Left hindlimb (tissue), 1 donor: ENCODE measurements at places on chromosomes 2 and 18.

- no peak for DNase-seq
Measured at GRCh38 chr2:39000552-39000951, 110.9 kb downstream of the ARHGEF33 start.

GRCh38 chr2:26623541-26624495 is 17.3 kb downstream of the CIB4 start:
- no peak for DNase-seq

- no peak for DNase-seq
Measured at GRCh38 chr2:143398781-143399180, 269.6 kb downstream of the ARHGAP15 start.

GRCh38 chr2:235286622-235287374 is 207.0 kb upstream of the AGAP1 start:
- DNase-seq: no peak

GRCh38 chr2:235949567-235950472 is 218.4 kb downstream of the GBX2 start:
- DNase-seq: no peak

DNA sequence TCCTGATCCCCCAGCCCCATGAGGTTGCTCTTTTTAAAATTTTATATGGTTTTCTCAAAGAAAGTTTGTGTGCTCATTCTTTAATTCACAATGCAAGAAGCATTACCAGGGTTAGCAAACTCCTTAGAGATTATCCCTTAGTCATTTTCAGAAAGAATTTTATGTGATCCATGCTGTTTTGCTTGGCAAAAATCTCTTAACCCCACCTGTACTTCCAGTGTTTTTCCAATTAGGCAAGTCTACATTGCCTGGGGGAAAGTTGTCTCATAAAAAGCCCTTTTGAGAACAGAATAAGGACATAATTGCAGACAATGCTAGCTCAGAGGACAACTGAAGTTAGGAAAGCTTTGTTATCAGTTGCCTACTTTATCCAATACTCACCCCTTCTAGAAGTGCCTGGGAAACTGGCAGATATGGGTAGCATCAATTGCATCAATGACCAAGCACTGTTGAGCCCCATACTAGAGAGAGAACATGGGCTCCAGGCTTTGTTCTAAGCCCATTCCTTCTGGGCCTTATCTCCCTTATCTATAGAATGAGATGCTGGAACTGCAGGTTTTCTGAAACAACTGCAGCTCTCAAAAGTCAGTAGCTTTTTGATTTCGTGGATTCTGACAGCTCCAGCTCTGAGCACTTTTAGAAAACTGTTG is 265.9 kb upstream of the SPHKAP start:
- no peak for DNase-seq

- DNase-seq: no peak
Measured at GRCh38 chr2:105442056-105442455, 43.2 kb upstream of the FHL2 start.

DNA sequence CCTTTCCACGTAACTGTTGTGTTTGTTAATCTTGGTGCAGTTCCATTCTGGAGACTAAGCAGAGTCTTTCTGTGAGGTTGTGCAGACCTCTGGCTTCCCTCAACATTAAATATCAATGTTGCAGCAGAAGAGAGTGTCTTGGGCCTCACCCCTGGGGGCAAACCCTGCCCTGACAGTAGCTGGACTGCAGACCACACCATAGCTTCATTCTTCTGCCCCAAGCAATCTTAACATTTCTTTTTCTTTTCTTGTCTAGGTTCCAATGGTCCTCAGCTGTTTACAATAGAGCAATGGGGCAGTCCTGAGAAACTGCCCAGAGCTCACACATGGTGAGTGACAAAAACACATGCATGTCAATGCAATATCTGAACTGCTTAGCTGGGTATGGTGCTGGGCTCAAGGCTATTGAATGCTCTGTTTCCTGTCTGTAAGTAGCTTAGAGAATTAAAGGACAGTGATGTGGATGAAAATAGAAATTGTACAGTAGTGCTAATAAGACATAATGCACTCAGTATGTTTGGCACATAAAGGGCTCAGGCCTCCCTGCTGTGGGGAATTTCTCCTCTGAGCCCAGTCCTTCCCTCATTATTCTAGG is 237.6 kb downstream of the ALPK2 start:
- no peak for DNase-seq

- no peak for DNase-seq
Measured at GRCh38 chr18:42392416-42392815, 437.4 kb downstream of the PIK3C3 start.

GRCh38 chr2:3001615-3002560 is 375.7 kb downstream of the EIPR1 start:
- no peak for DNase-seq

- no peak for DNase-seq
Measured at GRCh38 chr2:106628377-106628776, 141.2 kb downstream of the CD8B2 start.
